ENCODE measurements at places on chromosomes 3 and 15. TPM values are rescaled to one million over a fixed set of nuclear protein-coding genes. Genes with fewer than 3 reads are reported as not detected.

- DNase-seq = no peak
Observed at GRCh38 chr15:51579012-51579411, 43.6 kb downstream of the DMXL2 start.

DNA sequence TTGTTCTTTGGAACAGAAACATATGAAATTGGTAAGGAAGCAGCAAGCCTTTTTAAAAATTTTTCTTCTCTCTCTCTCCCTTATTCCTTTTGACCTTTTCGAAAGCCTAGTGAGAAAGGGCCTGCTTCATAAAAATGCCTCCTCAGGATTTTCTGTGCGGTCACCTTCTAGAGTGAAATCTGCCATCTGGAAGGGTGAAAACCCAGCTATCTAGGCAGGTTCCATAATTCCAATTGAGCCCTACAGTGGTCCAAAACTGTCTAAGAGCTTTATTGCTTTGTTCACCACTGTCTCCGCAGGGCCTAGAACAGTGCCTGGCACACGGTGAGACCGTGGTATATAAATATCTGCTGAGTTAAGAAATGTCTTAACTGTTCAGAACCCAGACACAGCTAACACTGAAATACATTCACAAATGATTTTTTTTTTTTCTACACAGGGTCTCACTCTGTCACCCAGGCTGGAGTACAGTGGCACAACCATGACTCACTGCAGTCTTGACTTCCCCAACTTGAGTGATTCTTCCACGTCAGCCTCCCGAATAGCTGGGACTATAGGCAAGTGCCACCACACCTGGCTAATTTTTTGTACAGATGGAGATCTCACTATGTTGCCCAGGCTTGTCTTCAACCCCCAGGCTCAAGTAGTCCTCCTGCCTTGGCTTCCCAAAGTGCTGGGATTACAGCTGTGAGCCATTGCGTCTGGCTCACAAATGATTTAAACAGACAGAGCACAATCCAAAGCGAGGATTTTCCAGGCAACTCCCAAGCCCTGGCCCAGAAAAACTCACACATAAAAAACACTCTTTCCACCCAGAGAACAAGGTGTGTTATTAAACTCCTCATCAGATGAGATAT is 64.4 kb downstream of the FRMD4B start:
- no peak for DNase-seq

GRCh38 chr3:22360164-22360563 is 609.2 kb upstream of the ZNF385D start:
- DNase-seq = no peak

GRCh38 chr3:156291272-156292123 is 171.1 kb downstream of the KCNAB1 start:
- DNase-seq = peak; percentile 6

Gene CPNE4
- 0.65 TPM for total RNA-seq

DNA sequence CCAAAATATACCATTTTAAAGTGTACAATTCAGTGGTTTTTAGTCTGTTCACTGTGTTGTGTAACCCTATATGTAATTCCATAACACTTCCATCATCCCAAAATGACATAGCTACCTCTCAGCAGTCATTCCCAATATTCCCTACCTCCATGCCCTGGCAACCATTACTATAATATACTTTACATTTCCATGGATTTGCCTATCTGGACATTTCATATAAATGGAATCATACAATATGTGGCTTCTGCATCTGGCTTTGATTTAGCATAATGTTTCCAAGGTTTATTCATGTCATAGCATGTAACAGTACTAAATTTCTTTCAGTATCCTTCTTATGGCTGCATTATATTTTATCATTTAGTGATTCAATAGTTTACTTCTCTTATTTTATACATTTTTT is 25.3 kb downstream of the FAM98B start:
- no peak for DNase-seq

GRCh38 chr3:154095832-154096421 is 25.3 kb upstream of the ARHGEF26 start:
- DNase-seq = no peak
